Fibroblast of gingiva (primary cell): ENCODE measurements at places on chromosomes 5 and 9.

DNA sequence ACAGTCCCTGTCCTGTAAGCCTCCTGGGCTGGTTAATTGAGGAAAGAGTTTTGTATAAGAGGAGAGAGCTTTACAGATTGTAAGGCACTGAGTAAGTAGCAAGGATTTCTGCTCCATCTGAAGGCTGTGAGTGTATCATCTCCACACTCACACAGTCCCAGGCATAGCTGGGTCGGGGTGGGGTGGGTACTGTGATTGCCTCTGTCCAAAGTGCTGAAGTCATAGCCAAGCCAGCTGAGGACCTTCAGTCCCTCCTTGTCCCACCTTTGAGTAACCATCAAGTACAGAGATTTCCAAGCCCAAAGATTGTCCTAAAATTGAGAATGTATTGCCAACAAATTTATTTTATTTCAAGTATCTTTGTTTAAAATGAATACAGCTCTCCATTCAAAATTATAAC lies 5.5 kb upstream of the DNAJB5 start:
- no peak for DNase-seq

GRCh38 chr9:104429031-104429546 lies 75.0 kb upstream of the OR13F1 start:
- no peak for DNase-seq

- peak; percentile 52 for DNase-seq
Observed at GRCh38 chr5:137487600-137487999, 11.5 kb downstream of the SPOCK1 start.

GRCh38 chr9:107914151-107914550 lies 424.6 kb upstream of the KLF4 start:
- DNase-seq: no peak

DNA sequence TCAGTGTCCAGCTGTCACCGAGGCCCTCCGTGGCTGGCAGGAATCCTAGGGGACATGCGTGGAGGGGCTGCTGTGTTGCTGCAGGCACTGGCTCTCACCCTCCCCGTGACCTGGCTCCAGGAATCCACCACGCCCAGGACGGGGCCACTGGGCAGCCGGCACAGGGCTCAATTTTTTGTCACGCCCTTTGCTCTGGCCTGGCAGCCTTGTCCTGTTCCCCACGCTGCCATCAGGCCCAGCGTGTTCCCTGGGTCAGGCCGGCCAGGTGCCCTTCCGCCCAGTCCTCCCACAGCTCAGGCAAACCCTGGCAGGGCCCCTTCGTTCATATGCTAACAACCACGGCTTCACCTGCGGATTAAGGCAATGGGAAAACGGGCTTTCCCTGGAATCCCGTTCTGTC lies 37.3 kb downstream of the PROP1 start:
- no peak for DNase-seq
